Dermis blood vessel endothelial cell (primary cell): ENCODE measurements at places on chromosomes 6 and 20. TPM values are rescaled to one million over a fixed set of nuclear protein-coding genes. Genes with fewer than 3 reads are reported as not detected.

DNA sequence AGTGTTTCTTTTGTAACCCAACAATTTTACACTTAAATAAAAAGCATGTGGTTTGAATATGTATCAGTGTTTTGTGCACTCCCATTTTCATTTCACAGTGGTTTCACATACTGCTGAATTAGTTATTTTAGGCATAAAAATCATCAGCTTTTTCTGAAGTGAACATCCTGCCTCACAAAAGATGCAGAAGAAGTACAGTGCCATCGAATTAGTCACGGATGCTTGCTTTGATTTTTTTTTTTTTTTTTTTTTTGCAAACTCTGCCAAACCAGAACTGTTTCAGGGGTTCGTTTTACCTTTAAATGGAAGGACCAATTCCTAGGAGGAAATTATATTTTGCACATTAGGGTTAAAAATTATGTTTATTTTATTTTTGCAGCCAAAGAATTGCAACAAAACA, 158.6 kb downstream of the RPS12 start:
- DNase-seq, result no peak

The VARS1 gene
- total RNA-seq, result 39.7 and 116 TPM in 2 replicates

The CPXM1 gene
- total RNA-seq, result 0.34 and 0.37 TPM in 2 replicates

- no peak for DNase-seq
These were observed 36.5 kb downstream of the AKAP12 start for GRCh38 chr6:151276112-151276740.

DNA sequence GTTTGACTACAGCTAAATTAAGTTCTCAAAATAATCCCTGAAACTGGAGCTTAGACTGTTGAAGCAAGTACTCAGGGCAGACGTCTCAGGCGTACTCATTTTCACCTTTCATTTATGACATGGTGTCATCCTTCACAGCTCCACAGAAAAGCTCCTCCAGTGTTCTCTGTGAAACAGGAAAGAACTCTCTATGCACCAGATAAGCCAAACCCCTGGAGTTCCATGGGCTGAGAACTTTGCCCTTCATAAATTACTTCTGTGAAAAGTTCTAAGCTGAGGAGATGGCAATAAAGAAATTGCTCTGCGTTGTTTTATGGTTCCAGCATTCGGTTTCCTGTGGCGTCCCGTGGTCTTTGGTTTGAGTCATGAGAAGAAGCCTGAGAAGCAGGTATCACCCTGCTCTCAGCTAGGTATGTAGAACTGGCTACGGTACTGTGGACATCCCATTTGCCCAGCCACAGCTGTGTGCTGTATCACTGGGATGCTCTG, 20.2 kb upstream of the RREB1 start:
- no peak for DNase-seq

The ACTL10 gene
- total RNA-seq, result 1.9 and 2.2 TPM in 2 replicates

- DNase-seq, result no peak
These were observed 765.9 kb downstream of the BCKDHB start for GRCh38 chr6:80872199-80872950.

DNA sequence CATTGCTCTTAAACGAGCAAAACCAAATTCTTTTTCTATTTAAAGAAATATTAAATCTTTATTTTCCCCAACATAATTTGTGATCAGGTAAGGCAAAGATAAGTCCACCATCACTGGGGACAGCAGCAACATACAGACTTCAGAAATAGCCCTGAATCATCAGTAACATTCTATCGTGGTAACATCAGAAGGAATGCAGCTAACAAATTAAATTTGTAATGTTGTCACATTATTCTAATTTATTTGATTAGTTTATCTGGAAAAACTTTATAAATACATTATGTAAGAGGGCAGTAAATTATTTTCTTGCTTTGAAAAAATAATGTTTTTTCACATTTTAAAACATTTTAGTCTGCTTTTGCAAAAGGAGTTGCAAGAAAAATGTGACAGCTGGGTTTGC, 53.6 kb upstream of the BCLAF1 start:
- DNase-seq, result no peak

- no peak for DNase-seq
These were observed 6.4 kb upstream of the METTL24 start for GRCh38 chr6:110364364-110365105.

GRCh38 chr6:112311950-112312547, 35.1 kb upstream of the RFPL4B start:
- peak; percentile 60 for DNase-seq

- no peak for DNase-seq
These were observed 39.0 kb downstream of the PLAGL1 start for GRCh38 chr6:143969077-143969476.

DNA sequence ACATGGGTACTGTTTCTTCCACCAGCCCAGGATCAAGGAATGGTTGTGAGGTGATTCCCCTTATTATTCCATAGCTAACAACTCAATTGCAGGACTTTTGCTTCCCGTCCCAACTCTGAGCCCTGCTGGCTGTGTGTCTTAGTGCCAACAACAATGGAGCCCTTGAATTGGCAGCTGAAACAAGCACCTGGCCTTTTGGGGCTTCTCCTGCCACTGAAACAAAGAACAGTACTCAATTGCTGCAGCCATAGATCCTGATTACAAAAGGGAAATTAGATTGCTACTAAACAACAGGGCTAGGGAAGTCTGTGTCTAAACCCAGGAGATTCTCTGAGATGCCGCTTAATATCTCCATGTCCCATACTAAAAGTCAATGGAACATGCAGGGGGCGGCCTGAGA, 61.3 kb upstream of the CARMIL1 start:
- no peak for DNase-seq

DNA sequence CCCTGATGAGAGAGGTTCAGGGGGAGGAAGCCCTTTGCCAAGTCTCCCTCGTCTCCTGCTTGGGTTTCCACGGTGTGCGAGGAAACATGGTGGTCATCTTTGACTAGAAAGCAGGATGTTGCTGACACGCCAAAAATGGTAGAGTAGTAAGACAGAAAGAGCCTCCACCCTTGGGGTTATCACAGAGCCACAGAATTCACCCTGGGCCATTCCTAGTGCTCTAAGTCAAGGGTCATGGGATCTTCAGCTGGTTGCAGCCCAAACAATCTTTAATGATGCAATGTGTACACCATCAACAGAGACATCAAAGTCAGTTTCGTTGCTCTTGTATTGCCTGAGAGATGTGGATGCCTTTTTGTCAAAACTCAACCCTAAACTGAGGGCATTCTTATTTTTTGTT, 201.9 kb downstream of the LY86 start:
- DNase-seq, result no peak

DNA sequence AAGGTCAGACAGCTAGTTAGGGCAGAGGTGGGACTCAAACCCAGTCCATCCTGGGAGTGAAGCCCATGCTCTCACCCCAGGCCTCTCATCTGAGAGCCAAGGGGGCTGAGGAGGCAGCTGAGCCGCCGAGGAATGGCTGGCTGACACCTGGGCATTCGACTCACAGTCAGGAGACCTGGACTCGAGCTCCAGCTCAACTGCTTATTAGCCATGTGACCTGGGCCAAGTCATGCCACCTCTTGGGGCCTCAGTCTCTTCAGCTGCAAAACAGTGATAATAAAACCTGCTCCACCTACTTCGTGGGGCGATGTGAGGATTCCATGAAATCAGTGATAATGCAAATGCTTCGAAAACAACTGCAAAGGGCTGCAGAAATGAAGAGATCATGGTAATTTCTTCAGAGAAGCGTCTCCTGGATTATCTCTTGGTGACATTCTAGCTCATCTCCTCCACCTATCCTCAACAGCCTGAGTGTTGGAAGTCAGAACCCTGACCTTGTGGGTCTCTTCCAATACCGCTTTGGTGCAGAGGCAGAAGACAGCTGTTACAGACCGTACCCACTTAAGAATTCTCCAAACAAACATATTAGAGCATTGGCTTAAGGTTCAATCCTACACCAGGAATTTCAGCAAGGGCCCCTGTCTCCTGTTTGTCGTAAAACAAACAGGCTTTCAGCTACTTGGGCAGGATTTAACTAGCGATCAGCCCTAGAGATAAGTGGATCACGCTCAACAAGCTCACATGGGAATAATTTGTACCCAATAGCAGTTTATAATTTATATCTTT, 60.0 kb upstream of the PIM1 start:
- DNase-seq, result no peak

DNA sequence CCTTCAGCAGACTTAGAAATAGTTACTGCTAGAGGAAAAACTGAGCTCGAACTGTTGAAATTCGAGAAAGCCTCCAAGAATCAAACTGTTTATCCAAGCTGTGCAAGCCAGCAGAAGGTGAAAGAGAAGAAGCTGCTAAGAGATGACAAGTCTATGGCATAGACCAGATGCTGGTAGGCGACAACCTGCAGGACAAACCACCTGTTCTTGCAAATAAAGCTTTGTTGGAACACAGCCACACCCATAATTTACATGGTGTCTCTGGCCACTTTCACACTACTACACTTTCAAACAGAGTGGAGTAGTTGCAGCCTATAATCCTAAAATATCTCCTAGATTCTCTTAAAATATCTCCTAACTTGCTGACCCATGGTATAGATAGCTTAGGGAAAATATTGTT, 33.3 kb downstream of the TNFRSF21 start:
- DNase-seq, result no peak

DNA sequence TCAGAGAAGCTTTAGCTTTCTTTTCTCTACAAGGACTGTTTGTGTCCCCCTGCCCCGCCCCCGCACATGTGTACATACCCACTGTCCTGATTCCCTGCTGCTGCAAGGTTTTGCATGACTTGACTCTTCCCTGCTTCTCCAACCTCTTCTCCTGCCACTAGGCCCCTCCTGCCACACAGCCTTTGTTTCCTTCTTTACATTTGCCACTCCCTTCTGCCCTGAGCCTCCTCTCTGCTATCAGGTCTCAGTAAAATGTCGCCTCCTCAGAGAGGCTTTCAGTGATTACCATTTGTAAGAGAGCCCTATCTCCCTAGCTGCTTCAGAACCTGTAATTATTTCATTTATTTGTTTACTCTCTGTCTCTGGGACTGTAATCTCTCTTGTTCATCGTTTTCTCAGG, 56.4 kb upstream of the VSTM2L start:
- no peak for DNase-seq

DNA sequence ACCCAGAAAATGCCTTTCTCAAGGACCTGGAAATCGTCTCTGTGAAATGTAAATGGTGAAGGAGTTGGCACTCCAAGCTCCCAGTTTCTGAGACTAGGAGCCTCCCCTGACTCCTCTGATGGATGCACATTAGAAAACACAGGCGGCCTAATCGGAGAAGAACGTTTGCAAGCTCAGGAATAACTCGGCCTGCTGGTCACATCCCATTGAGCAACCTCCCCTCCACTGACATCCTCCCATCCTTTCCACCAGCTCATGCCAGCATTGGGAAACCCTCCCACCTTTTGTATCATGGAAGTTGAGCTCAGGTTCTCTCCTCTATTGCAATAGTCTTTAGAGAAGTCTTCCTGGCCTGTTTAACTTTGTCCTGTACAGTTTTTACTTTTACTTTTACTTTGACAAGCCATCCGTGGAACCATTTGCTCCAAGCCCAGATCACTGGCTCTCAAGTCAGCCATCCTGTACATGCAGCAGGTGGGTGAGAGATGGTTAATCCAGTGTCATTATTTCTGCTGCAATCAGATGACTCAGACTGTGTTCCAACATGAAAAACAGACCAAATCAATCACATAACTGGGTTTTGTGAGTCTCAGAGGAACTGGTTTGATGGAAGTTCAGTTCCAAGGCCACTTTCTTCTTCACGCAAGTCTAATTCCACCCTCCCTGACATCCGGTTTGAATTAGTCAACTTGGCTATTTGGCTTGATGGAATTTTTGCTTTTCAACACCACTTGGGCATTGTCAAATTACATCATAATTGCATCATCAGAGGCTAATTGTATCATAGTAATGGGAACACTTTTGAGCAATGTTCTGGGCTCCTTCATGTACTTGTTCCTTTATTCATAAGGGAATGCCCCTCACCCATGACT, 619.4 kb upstream of the CDH4 start:
- DNase-seq, result no peak

DNA sequence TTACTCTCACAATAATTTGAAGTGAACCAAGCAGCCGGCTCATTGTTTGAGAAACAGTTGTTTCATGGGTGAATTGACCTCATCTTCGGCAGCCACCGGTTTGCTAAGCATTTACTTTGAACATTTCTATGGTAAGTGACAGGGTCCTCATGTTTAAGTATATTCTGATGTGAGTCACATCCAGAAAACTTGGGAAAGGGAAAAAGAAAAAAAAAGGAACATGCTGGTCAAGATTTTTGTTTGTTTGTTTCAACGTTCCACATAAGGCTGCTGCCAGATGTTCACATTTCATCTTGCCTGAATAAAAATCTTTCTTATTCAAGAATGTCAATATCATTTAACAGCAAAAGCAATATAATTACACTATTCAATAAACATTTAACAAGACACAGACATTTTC, 55.0 kb upstream of the EXOC2 start:
- no peak for DNase-seq

GRCh38 chr6:115485400-115485799, 575.3 kb downstream of the FRK start:
- DNase-seq, result no peak

The MAP3K4 gene
- total RNA-seq, result 26.5 and 33.5 TPM in 2 replicates

GRCh38 chr6:25590986-25591385, 61.0 kb upstream of the SCGN start:
- DNase-seq, result no peak
